Coronary artery (tissue), 2 donors: ENCODE measurements at places on chromosomes 5 and 9.
A peak's percentile ranks its signal among the peaks of the same experiment; 100 is the strongest.

- DNase-seq = no peak
These were observed 117.4 kb downstream of the FBXL17 start for GRCh38 chr5:108264533-108264932.

- no peak for DNase-seq
These were observed 116.3 kb downstream of the DEPDC1B start for GRCh38 chr5:60583616-60584015.

DNA sequence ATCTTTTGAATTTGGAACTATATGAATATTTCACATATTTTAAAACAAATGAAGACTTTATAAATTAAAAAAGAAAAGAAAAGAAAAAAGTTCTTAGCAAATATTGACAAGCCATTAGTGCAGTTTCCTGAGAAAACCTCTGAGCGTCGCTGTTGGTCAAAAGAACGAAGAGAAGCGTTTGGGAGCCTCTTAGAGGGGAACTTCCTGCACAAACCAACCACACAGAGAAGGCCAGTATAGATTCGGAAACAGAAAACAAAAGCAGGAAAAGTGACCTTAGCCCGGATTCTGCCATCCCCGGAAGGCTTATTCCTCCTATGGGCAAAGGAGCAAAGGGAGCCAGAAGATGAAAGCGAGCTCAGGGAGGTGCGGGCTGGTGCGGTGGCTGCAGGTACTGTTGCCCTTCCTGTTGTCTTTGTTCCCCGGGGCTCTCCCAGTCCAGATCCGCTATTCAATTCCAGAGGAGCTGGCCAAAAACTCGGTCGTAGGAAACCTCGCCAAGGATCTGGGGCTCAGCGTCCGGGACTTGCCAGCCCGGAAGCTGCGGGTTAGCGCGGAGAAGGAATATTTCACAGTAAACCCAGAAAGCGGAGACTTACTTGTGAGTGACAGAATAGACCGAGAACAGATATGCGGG, at the start of gene PCDHGB2:
Gene PCDHGB2, plus strand, starts transcription at position 205 of the 637 bp plus-strand sequence. Its CDS starts 142 bp downstream, at position 347.
- DNase-seq = no peak

DNA sequence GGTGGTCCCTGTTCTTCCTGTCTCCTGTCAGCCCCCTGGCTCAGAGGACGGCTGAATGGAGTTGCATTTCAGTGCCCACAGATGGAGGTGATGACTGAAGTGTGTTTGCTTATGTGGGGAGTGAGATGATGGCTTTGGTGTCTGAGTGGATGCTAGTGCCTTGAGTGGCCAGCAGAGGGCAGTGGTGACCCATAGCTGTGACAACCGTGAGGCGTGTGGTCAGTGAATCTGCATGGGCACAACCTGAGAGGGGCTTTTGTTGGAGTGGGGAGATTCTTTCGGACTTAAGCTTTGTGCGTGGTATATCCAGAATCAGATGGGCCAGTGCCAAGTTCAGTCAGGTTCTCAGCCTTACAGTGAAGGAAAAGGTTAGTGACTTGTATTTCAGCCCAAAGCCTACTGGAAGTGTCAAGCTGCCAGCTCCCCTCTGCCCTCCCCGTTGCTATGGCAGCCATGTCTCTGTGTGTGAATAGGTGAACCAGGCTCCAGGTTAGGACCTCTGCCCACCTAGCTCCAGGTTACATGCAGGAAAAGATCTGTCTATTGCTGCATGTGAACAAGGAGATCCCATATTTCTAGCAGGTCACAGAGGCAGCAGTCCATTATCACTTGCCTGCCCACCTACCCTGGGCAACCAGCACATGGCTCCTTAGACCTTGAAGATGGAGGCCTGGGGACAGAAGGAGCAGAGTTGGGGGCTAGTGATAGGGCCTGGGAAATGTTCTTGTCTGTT, 14.7 kb upstream of the CXXC5 start:
- peak; percentile 81 for DNase-seq

DNA sequence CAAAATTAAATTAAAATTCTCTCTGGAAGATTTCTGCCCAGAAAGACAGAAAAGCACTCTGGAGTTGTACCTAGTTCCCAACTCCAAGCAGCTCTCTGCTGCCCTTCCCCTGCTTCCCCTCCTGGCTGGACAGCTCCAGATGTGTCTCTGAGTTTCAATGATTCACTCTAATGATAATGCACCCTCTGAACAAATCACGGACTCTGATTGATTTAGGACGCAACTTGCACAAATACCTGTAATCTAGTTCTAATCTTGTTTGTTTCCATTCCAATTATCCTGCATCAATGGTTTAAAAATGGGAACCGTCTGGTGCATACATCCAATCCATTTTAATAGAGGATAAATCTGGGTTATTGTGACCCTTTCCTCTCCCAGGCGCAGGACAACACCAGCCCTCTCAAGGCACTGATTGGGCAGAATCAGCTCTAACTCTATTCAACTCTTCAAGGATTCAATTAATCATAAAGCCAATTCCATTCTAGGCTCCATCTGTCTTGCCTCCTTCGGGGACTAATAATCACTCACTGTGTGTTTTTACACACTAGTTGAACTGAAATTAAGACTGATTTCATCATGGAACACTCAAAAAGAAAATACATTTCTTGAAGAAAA, 111.2 kb upstream of the LRRTM2 start:
- peak; percentile 12 for DNase-seq

- DNase-seq = no peak
These were observed 187.9 kb downstream of the EBF1 start for GRCh38 chr5:158911693-158912363.

DNA sequence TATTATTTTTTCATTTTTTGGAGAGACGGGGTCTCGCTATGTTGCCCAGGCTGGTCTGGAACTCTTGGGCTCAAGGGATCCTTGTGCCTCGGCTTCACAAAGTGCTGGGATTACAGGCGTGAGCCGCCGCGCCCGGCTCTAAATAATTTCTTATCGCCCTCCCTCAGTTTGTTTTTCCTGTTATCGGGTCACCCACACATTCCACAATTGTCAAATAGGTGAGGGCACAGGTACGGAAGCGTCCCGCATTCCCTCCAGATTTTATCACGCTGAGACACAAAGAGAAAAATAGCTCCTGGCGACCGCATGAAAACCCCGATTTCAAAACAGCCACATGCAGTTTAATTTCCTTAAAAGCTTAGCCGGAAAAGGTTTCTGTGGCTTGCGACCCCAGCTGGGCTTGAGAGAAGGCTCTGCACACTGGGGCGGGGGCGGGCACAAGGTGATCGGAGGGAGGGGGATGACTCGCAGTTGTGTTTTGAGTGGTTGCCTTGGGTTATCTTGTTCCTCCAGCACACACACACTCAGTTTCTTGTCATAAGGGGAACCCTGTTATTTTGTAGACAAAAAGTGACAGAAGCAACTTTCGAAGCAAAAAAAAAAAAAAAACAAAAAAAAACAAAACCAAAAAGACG, 717 bp upstream of the IQGAP2 start:
- no peak for DNase-seq

GRCh38 chr5:31990081-31990650, 184.0 kb downstream of the GOLPH3 start:
- DNase-seq = no peak

DNA sequence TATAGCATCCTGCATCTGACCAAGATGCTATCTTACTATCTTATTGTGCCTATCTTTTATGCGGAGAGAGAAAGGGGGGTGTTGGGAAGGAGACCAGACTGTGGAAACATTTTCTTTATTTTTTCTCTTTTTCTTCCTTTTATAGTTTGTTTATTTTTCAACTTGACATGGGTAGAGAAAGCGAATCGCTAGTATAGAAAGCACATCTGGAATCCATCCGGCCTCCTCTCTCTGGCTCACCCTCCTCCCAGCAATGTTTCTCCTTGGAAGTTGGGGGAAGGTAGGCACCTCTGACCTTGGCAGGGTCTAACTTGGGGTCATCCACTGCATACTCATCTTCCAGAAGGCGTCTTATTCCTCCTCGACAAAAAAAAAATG, 3.9 kb downstream of the S1PR3 start:
- DNase-seq = peak; percentile 49

DNA sequence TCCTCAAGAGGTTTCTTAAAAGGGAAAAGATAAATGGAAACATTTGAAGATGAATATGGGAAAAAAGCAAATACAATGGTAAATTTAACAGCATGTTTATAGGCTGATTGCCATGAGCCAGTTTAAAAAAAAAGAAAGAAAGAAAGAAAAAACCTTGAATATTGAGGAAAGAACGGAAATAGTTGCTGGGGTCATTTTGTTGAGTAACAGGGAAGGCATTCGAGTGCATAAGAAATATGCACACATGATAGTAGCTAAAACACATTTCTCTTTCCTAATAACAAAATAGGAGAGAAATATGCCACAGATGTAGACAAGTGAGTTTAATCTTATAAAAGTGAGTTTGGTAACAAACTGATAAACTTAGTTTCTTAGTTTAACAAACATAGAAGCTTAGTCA, 864.6 kb upstream of the ACO1 start:
- no peak for DNase-seq

DNA sequence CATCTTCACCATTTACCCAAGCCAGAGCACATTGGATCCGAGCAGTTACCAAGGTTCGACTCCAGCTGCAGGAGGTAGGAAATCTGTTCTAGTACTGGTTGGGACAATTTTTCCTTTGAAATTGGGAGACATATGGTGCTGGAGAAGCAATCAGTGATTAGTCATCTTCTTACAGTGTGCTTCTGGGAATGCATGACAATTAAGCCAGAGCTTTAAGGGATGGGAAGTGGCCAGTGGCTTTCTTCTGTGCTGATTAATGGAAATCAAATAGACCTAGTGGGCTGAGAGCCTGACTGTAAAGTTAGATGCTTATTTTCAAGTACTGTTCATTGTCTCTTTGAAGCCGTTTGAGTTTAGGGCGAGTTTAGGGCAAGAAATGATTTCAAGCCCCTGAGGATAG, 152.1 kb downstream of the UNC13B start:
- DNase-seq = no peak

DNA sequence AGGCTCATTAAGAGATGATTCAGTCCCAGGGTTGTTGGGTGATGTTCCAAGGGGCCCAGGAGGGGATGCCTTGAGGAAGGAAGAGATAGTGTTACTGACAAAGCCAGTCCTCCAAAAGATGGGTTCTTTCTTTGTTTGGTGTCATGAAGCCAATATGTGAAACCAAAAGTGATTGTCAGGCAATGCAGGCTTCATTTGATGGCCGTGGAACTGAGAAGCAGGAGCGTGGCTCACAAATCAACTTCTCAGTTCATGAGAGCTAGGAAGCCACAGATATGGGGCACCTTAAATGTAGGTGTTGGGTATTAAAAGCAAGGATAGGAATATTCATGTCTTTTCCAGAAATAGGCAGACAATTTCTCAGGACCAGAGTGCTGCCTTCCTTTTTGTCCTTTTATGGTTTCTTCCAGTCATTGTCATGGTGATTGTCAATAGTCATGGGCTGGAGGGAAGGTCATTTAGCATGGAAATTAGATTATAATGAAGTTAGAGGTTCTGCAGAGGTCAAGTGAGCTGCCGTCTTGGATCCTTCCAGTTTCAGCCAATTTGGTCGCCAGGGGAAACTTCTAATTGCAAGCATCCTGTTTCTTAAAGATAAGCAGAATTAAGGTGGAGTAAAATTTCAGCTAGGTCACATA, 393.0 kb downstream of the NTRK2 start:
- no peak for DNase-seq

DNA sequence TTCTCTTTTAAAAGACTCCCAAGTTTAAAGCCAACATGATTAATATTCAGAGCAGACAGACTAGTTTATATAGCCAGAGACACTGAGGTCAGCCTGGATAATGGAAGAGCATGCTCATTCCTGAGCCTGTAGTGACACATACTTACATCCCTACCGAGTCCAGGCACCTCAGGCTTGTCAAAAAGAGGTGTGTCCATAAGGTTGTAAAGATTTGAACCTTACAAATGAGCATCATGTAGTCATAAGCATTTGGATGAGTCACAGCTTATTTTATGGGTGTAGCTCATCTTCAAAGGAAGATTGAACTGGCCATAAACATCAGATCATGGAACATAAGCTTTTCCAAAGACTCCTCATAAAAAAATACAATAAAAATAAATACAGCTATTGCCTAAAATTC, 333.5 kb downstream of the EFNA5 start:
- DNase-seq = no peak

- DNase-seq = no peak
These were observed 41.1 kb downstream of the PCSK1 start for GRCh38 chr5:96391921-96392320.

DNA sequence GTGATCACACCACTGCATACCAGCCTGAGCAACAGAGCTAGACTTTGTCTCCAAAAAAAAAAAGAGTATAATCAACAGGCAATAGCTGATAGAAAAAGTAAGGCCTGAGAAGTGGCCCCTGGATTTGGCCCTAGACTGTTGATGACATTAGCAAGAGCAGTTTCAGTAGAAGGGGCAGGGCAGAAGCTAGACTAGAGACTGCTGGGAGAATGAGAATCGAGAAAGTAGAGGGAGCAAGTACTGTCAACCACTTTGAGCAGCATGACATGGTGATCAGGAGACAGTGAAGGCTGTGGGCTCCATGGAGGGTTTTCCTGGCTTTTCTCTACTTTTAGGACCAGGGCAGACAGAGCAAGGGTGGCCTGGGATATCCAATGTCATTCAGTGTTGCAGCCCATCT, 34.9 kb upstream of the B4GALT1 start:
- DNase-seq = no peak

GRCh38 chr9:70011366-70011765, 32.3 kb upstream of the MAMDC2 start:
- DNase-seq = no peak

GRCh38 chr5:112200131-112200530, 218.9 kb downstream of the EPB41L4A start:
- no peak for DNase-seq

DNA sequence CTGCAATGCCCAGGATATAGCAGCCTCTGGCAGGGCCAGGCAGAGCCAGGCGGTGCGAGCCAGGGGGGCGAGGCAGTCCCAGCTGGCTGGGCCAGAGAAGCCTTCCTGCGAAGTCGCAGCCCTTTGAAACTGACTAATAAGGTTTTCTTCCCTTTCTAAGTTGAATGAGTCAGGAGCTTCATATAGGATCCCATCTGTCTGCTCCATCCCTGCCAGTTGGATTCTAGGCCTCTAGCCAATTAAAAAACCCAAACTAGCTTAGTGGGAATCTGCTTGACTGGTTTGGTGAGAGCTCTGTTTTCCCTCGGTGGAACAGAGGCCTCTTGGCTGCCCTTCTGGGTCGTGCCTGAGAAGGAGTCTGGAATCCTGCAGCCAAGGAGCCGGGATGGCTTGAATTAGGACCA, 70.1 kb upstream of the RAPGEF1 start:
- no peak for DNase-seq

DNA sequence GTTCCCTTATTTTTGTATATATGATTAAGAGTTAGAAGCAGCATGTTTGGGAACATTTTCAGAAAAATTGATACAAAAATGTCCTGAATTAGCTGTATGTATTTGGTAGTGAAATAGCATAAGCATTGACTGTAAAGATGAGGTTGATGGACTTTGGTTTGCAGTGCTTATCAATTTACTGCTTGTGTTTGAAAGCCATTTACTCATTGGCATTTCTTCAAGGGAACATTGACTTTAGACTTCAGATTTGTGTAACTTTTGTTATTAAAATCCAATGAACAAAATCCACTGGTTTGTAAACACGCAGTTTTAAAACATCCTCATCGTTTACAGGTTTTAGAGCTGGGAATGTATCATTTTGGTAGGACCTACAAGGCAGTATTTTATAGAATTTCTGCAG, 61.3 kb downstream of the KDM4C start:
- no peak for DNase-seq
